IPS DF 19.7 (cell line): ENCODE measurements at places on chromosomes 7 and 10.
A peak's percentile ranks its signal among the peaks of the same experiment; 100 is the strongest.

- DNase-seq = no peak
Observed at GRCh38 chr7:79714081-79714480, 260.6 kb upstream of the MAGI2 start.

DNA sequence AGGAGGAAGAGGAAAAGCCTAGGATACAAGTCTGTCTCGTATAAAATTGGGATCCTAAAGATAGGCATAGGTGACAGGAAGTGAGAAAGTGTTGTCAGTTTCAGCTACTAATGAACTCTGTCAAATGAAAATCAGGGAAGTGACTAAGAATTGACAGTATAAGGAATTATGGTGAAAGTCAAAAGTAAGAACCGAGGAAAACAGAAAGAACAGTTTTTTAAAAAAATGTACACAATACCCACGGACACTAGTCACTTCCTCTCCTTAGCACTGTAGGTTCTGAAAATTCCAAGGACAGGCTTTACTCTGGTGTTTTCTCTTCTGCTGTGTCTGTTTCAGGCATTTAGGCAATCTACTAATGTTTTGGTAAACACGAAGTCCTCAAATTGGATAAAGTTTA lies 42.3 kb downstream of the ATAD1 start:
- no peak for DNase-seq

GRCh38 chr10:78609976-78610375 lies 458.8 kb upstream of the ZMIZ1 start:
- DNase-seq = no peak

DNA sequence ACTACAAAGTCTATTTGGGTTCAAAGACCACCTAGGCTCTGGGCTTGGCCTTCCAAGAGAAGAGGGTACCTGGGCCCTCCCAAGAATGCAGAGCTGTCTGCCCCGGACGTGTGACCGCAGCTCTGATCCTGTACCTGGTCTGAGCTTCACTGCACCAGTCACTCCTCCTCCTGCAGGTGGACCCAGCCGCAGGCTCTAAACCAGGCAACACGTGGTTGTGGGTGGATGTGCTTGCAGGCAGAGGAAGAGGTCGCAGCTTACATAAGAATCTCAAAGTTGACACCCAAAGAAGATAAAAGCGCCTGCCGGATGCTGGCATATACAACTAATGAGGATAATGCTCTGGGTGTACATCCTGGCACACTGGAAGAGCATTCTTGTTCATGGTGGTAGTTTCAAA lies 9.4 kb upstream of the PFKP start:
- no peak for DNase-seq

DNA sequence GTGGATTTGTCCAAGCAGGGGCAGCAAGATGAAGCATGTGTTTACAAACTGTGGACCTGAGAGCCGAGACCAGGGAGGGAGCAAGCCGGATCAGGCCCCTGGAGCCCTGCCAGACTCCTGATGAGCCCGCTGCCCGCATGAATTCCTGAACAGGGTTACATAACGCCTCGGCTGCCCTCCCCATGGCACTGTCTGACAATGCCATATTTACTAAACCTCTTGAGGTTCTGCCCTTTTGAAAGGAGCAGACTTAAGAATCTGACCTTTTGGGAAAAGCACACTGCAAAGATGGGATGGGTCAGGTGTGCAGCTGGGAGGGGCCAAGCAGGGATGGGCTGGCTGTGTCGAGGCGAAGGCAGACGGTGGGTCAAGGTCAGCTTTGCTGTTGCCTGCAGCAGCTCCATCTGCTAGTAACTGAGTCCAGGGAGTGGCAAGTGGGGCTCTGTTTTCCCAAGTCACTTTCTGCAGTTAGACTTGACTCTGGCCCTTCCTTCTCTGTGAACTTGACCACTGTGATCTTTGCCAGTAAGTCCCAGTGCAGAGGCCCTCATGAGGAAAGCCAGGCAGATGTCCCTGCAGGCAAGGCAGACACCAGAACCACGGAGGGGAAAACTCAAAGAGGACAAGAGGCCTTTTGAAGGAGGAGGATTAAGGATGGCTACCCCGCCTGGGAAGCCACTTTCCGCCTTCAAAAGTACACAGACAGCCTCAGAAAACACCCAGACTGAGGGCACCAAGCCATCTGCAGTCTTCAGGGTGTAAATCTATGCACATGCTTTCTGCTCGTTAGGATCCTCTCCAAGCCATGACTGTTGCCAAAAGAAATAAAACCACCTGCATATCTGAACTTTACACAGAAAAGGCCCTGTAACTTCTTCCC lies 175.8 kb downstream of the TNS3 start:
- DNase-seq = no peak

DNA sequence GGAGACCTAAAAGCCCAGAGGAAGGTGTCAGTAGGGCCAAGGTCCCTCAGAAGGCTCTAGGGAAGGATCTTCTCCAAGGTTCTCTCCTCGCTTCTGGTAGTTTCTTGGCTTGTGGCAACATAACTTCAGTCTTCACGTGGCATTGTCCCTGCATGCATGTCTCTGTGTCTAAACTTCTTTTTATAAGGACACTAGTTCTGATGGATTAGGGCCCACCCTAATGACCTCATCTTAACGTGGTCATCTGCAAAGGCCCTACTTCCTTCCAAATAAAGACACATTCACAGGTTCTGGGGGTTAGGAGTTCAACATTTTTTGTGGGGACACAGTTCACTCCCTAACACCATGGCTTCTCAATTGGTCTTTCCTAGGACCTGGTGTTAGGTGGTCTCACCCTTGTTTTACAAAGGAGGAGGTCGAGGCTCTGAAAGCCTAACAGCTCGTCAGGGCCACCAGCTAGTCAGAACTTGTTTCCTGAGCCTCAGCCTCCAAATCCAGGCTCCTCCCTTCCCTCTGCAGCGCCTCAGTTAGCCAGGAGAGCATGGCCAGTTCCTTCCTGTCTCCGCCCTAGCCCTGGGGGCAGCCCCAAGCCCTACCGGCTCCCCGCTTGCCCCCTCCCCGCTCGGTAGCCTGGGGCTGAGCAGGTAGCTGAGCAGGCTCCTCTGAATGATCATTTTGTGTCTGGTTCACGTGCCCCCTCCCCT lies 109.7 kb upstream of the PPIF start:
- no peak for DNase-seq

DNA sequence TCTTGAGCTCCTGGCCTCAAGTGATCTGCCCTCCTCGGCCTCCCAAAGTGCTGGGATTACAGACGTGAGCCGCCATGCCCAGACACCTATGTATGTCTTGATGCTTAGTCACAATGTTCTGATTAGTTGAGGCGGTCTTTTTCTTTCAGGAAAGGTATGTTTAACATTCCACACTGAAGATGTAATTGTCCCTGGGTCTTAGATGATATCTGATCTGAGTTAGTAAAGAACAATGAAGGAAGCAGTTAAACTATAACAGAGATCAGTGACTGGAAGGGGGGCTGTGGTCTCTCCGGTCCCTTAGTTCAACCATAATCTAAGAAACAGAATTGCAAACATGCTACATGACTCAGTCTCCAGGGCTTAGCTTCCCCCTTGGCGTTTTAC lies 31.5 kb upstream of the SH2D4B start:
- DNase-seq = no peak

DNA sequence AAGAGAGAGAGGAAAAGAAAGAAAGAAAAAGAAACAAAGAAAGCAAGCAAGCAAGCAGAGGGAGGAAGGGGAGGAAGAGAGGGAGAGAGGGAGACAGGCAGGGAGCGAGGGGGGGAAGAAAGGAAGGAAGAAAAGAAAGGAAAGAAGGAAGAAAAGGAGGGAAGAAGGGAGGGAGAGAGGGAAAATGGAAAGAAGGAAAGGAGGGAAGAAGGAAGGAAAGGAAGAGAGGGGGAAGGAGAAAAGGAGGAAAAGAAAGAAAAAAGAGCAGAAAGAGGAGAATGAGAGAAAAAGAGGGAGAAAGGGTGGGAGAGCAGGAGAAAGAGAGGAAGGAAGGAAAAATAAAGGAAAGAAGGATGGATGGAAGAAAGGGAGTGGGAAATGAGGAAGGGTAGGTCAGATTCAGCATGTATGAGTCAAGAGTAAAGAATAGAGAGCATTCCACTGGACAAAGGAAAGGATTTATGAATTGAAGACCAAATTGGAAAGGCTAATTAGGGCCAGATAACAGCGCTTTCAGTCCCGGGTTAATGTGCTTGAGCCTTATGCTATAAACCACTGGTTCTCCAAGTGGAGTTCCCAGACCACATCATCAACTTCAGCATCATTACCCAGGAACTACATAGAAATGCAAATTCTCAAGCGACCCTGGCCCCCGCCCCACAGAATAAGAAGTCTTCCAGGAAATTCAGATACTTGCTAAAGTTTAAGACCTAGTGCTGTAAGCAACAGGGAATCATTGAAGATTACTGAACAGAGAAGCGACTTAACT lies 85.1 kb downstream of the C10orf90 start:
- no peak for DNase-seq

DNA sequence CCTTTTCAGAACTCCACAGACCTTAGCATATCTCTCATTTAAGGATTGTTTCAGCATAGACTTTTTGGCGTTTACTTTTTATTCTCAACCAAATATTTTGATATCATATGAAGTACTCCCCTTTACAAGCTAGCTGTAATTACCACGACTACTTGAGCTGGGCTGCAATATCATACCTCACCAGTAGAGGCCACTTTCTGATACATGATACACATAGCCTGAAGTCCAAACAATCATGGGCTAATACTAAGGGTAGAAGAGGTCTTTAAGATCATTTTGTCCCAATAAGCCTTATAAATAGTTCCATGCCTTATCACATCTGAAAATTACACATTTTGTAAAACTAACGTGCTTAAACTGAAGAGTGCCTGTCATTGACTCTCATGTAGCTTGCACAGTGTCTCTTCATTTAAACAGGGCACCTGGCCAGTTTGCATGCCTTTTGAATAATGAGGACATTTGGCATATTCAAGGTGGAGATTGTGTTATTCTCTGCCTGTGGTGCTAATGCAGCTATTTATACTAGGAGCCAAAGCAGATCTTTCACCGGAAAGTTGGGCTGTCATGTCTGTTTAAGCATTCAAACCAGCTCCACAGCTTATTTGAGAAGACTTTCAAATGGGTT lies 403.7 kb upstream of the ZMIZ1 start:
- peak; percentile 35 for DNase-seq

DNA sequence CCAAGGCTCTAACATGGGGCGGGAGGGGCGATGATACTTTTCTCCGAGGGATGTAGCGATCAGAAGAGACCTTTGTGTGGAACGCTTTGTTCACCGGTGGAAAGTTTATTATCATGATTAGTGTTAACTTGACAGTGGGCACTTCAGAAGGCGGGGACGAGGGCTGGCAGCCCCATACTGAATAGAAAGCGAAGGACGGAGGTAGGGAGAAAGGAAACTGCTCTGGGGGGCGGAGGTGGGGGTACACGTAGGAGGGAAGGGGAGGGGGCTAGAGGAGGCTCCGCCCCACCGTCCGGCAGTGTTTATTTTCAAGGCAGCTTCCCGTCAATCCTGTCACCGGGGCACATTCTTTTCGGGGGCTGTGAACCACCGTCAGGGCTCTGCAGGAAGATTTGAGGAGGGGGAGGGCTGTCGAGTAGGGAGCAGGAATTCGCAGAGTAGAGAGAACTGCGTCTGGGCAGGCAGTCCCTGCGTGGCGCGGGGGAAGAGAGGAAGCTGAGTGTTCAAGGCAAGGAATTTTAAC lies 9.4 kb upstream of the NKX2-3 start:
- no peak for DNase-seq

DNA sequence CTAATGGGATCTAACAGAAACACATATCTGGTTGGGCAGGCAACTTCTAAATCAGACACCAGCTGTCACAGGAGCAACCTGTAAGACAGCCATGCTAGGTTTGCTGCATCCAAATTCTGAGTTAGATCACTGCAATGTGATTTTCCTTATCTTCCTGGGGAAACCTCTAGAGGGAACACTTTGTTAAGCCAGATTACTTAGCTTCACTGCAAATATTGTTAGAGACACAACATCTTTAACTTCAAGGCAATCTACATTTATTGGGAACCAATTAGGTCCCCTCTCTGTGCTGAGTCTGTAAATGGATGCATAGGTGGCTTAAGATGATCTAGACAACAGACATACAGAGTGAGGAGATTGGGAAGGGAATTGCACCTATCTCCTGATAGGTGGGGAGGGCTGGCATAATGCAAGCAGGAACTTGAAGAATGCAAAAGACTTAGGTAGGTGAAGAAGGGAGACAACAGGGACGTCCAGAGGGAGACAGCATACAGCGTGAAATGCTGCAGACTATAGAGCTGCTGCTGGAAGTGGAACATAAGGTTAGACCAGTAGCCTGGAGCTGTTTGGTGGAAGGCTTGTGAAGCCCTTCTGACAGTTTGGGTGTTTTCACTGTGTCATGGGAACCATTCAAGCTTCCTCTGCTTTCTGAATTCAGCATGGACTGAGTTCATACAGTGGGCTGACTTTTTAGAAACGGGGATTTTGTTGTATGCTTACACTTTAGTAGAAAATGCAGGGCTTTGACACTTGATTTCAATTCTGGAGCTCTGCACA lies 109.8 kb upstream of the ELMO1 start:
- no peak for DNase-seq
